ENCODE measurements at places on chromosomes 11 and 22.

DNA sequence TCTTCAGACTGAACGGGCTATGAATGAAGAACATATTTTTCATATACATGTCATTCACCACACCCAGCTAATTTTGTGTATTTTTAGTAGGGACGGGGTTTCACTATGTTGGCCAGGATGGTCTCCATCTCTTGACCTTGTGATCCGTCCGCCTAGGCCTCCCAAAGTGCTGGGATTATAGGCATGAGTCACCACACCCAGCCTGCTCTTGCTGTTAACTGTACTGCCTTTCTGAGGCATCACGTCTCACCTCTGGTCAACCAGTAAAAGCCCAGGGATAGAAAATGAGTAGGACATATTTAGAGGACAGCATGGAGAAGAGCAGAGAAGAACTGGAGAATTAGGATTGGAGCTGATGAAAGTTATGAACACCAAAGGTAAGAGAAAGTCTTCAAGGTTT is 55.6 kb downstream of the APOL3 start:
- DNase-seq, result no peak

- DNase-seq, result no peak
Observed at GRCh38 chr11:15055620-15056356, 17.6 kb upstream of the CALCB start.

DNA sequence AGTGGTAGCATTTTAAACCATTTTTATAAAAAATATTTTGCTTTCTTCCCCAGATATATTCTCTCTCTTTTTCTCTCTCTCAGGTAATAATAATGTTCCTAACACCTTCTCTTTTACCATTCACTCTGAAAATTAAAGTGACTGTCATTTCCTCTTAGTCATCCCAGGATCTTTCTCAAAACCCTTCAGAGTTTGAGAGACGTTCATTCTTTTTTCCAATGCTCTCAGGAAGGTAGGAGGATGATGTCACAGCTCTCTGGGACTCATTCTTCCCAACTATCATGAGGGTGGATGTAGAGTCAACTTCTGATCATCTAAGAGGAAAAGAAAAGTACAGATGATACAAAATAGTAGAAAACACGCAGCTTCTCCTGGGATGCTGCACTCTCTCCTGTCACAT is 60.2 kb upstream of the CRTAM start:
- no peak for DNase-seq

DNA sequence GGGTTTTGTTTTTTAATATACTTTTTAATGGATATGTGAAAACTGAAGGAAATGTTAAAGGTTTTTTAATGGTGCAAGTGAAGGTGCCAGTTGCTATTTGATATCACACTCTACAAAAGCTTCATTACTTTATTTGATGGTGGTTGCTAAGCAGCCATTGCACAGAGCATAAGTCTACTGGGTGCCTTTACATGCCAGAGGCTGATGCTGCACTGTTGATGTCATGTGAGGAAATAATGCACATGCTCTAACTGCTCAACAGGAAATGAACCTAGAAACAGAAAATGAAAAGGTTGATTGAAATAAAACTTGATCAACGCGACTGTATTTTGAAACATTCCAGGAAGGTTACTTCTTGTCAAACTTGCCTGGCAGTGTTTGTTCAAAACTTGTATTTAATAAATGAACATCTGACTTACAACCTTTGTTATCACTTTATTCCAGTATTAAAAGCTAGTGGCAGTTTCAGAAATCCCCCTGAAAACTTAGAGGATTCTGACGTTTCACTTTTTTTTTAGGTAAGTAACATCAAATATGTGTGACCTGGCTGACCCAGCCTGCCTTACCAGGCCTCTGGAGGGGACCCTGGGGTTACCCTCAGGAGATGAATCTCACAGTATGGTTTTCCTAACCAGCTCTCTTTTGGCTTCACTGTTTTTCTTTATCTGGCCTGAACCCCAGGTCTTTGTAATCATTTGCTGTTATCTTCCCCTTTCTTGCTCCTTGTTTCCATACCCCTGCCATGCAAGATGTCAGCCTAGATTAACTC is 2.4 kb upstream of the ATP5MG start:
- DNase-seq, result no peak

GRCh38 chr11:94655291-94655690 is 88.1 kb downstream of the PIWIL4 start:
- DNase-seq, result no peak

DNA sequence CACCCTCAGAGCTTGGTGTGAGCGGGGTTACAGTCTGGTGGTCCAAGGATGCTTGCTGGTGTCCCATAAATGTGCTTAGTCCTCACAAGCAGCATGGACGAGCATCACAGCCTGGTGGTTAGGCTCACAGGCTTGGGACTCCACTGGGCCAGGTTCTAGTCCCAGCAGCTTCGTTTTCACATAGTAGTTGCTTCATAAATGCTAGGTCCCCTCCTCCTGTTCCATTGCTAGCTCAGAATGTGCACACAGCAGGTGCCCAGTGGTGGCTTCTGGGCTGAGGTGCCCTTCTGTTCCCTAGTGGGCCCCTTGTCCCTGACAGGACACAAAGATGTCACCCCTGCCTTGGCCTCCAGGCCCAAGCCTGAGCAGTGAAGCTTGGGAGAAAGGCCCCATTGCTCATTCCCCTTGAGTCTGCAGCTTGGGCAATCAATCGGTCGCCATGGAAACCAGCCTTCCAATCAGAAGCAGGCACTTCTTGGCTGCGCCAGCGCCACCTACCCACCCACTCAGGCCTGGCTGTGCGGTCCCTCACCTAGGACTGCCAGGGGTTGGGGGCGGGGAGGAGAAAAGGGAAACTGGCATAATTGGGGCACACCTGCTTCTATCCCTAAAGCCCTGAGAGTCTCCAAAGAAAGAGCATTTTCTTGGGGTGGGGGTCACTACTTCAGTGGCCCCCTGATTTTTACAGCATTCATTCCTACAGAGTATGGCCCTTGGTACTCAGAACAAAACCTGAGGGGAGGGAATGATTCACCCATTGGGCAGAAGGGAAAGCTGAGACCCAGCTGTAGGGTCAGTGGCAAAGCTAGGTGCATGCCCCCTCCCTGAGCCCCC is 48.1 kb downstream of the CYTH4 start:
- DNase-seq, result peak; percentile 86

GRCh38 chr11:72758690-72759389 is 6.6 kb upstream of the ARAP1 start:
- DNase-seq, result peak; percentile 46

GRCh38 chr22:37909766-37910165 is 3.7 kb downstream of the MICALL1 start:
- DNase-seq, result no peak

- peak; percentile 56 for DNase-seq
Observed at GRCh38 chr11:10208131-10208575, 85.9 kb downstream of the SBF2 start.

GRCh38 chr11:9876331-9876730 is 212.5 kb downstream of the SWAP70 start:
- no peak for DNase-seq

GRCh38 chr11:132817387-132817786 is 714.9 kb downstream of the OPCML start:
- DNase-seq, result no peak

GRCh38 chr11:6095798-6096197 is 11.7 kb upstream of the OR56B4 start:
- DNase-seq, result no peak

GRCh38 chr11:2838091-2838490 is 47.5 kb downstream of the CDKN1C start:
- no peak for DNase-seq

GRCh38 chr11:81787584-81788049 is 946.0 kb downstream of the FAM181B start:
- no peak for DNase-seq

DNA sequence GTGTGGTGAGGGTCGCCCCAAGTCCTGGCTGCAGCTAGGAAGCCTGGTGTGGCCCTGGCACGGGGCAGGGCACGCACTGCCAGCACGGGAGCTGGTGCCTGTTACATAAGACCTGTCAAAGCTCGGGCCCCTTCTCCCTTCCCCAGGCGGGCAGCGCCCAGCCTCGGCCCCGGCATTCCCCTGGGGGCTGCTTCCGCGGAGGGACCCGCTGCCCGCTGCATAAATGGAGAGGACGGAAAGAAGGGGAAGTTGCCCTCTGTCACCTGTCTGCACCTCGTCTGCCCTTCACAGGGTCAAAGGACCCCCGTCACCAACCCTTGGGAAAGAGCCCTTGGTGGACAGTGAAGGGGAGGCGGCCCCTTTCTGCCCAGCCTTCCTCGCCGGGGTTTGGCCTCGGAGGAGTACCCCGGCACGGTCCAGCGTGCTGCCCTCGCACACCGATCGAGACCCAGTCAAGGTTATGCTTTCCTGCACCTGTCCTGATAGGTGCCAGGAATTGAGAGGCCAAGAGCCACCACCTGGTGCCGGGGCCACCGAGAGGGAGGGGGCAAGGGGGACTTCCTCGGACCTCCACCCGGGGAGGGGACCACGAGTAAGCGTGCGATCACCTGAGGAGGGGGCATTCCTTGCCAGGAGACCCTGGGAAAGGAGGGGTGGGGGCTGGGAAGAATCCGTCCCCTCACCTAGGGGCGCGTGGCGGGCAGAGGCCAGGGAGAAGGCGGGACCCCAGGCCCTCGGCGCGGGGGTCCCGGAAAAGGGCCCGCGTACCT is 16.8 kb upstream of the MFRP start:
- DNase-seq, result no peak

GRCh38 chr22:50078246-50078645 is 7.0 kb downstream of the MLC1 start:
- no peak for DNase-seq

- DNase-seq, result peak; percentile 95
Observed at GRCh38 chr11:2377511-2378443, 667 bp downstream of the CD81 start.

- no peak for DNase-seq
Observed at GRCh38 chr11:8390851-8391612, 127.4 kb upstream of the LMO1 start.

DNA sequence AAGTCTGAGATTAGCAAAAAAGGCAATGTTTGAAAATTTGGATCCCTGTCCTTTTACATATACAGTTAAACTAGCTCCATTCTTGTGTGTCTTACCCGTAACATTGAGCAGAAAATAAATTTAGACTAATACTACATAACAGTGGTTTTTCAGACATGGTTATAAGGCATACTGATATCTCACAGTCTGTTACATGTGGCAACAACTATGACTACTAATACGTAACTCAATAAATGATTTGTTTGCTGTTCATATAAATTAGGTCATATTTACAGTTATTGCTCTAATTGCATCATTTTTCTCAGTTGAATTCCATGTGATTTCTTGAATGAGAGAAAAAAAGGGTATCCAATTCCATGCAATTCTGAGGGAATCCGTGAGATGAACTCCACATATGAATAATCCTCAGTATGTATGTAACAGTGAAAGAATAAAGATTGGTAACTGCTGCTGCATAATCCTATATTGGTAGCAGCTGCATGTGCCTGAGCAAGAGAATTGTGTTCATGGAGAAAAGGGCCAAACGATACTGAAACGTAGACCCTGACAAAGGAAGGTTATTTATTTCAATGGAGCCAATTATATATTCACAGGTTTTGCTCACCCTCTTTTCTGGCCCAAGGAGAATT is 390.9 kb upstream of the ARHGAP42 start:
- no peak for DNase-seq

DNA sequence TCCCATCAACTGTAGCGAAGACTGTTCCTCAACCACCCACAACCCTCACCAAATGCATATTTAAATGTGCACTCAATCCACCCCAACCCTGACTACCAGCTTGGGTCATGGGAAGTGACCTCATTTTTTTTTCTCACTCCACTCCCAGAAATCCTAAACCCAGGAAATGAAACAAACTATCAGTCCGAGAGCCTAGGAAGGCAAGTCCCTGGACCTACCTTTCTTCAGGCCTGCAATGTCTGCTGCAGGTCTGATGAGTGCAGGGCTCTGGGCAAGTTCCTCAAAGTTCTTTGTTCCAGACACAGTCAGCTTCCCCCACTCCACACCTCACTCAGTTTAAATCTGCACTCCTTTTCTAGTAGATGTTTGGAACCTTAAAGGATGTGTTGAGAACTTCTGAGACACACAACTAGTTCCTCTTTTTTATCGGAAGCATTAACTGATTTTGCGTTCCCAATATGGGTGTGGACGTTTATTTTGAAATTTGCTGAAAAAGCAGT is at the start of gene MS4A4E:
Gene MS4A4E (minus strand): TSS at position 398 of the 500 bp plus-strand sequence. CDS start 13,082 bp downstream, outside the sequence.
- no peak for DNase-seq

DNA sequence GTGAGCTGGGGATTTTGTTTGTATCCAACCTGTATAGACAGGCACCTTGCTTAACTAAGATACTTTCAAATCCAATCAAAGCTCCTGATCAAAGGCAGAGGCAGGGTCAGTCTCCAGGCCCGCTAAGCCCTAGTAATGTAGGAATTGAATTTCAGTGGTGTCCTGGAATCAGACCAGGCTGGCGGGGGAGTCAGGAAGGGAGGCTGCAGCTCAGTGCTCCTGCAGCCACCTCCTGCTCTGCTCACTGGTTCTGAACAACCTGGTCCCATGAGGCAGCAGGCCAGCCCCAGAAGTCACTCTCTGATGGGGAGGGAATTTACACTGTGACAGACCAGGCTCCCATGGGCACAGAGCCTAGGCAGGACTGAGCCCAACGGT is 38.5 kb upstream of the GALNT18 start:
- no peak for DNase-seq

DNA sequence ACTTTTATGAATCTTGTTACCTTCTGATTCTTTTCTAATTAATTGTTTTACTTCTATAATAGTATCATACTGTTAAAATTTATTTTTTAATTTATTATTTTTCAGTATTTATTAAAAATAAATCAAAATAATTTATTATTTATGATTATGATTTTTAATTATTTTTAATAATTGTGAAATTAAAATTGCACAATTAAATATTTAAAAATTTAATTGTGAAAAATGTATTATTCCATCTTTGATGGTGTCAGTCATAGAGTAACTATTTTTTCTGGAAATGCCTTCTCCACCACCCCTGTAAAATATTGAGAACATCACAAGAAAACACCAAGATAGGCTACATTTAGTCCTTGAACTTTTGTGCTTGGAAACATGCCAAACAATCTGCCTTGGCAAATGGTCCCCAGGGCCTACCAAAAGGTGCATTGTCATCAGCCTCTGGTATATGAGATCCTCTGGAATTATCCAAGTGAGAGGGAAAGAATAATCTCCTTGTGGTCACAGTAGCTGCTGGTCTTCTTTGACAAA is at the start of gene OR8H2:
Gene OR8H2 (plus strand): TSS at position 478 of the 528 bp plus-strand sequence. CDS start 1,356 bp downstream, outside the sequence.
- DNase-seq, result no peak

DNA sequence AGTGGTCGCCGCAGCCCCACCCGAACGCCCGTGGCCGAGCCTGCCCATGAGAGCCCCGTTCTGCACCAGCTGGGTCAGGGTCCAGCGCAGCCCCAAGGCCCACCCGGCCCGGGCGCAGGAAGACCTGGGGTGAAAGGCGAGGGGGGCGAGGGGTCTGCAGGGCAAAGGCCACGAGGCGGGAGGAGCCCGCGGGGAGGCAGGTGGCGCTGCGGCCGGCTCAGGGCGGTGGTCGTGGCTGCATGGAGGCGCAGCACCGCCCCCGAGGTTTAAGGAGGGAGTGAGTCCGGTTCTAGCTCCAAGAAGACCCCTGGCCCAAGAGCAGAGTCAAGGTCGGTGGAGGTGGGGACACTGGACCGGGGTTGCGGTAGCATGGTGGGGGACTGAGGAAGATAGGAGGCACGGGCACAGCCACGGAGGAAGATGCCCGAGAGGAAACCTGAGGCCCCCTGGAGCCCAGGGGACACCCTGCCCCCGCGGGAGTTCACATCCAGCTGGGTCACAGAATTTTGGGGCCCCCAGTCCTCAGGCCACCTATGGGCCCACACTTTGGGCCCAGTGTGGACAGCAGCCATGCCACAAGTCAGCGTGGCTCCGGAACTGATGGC is 514 bp upstream of the HDAC10 start:
- DNase-seq, result no peak

GRCh38 chr11:10029386-10030121 is 264.5 kb downstream of the SBF2 start:
- DNase-seq, result peak; percentile 40

GRCh38 chr11:110897035-110897434 is 184.8 kb upstream of the ARHGAP20 start:
- DNase-seq, result peak; percentile 7
